ENCODE measurements at places on chromosomes 11 and 22. TPM values are rescaled to one million over a fixed set of nuclear protein-coding genes. Genes with fewer than 3 reads are reported as not detected.

MRPL17 gene
- 51.1 TPM for polyA plus RNA-seq

DNA sequence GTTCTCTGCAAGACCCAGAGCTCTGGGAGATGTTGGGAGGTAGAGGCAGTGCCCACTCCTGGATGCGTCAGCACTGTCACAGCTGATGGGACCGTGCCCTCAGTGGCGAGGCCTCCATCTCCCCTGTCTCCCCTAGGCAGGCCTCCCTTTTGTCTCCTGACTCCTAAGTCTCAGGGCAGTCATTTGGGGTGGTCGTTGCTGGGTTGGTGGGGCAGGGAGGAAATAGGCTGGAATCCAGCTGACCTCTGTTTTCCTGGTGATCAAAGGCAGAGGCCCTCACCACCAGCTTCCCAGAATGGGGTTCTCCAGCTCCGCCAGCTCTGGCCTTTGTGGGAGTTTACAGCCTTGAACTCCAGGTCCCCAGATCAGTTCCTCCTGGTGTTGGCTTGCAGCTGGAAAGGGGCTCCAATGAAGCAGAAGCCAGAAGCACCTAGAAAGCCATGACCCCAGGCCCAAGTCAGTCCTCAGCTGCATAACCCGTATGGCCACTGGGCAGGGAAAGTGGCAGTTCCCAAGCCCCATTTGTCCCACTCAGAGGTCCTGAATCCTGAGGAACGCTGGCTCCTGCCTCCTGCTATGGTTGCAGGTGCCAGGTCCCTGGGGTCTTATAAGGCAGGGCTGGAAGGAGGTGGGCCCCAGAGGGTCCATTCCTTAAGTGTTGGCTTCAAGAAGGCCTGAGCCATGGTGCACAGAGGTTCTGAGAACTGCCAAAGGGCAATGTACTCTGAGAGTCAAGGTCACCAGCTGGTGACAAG is 7.3 kb upstream of the FXYD2 start:
- peak; percentile 58 for DNase-seq

OR52D1 gene
- not detected for polyA plus RNA-seq

DNA sequence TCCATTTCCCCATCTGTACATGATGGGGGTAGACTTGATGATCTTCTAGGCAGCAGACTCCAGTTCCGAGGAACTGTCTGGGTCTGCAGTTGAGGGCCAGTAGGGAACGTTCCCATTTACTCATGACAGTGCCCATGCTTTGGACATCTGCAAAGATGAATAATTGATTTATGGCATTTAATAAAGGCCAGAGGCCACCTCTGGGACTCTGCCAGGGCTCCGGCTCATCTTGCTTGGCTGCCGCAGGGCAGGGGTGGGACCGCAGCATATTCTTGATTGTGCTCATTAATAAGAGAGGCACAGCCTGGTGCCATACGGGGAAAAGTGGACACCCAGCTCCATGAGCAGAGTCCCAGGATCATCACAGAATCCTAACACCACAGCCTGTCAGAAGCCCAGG is 28.1 kb upstream of the KLHL35 start:
- DNase-seq: no peak

AMBRA1 gene
- polyA plus RNA-seq: 9.0 TPM

- DNase-seq: no peak
Observed at GRCh38 chr11:120248551-120249278, 8.8 kb downstream of the POU2F3 start.

DDIAS gene
- 3.1 TPM for polyA plus RNA-seq

GRCh38 chr11:74195828-74196227 is 24.7 kb downstream of the PPME1 start:
- DNase-seq: no peak

NUDT8 gene
- polyA plus RNA-seq: 29.6 TPM

DNA sequence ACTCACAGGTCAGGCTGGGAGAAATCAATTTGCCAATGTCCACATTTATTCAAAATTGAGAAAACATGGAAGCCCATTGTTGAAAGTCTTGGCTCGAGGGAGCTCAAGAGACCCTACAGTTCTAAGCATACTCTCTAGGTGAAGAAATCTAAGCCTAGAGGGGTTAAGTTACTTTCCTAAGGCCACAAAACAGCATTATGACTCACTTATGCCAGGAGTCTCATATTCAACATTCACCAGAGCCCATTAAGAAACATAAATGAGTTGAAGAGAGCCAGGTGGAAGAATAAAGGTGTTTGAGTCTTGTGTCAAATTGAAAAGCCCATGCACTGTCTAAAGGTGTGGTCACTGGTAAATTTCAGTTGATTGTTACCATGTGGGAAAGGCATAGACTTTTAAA is 108.1 kb downstream of the INSC start:
- DNase-seq: no peak

- no peak for DNase-seq
Observed at GRCh38 chr11:73114110-73114834, 27.8 kb downstream of the FCHSD2 start.

GRCh38 chr11:13765886-13766285 is 97.4 kb downstream of the FAR1 start:
- DNase-seq: no peak

DNA sequence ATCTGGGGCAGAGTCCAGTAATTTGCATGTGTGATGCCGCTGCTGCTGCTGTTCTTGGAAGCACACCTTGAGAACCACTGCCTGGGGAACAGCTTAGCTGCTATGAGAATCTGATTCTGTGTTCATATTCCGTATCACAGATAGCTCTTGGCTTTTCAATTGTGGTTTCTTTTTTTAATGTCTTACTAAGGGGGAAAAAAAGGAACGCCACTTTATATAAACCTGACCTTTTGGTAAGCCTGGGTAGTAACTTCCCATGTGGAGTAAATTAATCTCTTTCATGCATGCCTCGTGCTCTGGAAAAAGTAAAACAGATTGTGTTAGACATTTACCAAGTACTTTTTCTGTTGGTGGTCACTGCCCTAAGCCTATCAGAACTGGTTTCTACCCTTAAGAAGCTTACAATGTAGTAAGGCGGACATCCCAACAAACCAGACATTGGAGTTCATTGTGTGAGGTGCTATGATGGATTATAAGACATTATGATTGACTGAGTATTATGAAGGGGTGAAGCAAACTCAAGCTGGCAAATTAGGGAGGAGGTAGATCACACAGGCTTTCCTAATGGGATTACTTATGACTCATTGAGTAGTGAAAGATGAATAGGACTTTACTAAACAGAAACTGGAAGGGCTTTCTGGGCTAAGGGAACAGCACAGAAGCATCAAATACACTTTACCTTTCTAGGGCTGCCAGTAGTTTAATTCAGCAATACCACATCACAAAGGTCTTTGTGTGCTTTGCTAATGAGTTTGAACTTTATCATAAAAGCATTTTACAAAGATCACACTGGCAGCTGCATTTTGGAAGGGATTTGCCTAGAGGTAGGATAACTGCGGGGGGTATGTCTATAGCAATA is 64.7 kb downstream of the MAML2 start:
- no peak for DNase-seq

LIMK2 gene
- polyA plus RNA-seq: 58.7 TPM

DNA sequence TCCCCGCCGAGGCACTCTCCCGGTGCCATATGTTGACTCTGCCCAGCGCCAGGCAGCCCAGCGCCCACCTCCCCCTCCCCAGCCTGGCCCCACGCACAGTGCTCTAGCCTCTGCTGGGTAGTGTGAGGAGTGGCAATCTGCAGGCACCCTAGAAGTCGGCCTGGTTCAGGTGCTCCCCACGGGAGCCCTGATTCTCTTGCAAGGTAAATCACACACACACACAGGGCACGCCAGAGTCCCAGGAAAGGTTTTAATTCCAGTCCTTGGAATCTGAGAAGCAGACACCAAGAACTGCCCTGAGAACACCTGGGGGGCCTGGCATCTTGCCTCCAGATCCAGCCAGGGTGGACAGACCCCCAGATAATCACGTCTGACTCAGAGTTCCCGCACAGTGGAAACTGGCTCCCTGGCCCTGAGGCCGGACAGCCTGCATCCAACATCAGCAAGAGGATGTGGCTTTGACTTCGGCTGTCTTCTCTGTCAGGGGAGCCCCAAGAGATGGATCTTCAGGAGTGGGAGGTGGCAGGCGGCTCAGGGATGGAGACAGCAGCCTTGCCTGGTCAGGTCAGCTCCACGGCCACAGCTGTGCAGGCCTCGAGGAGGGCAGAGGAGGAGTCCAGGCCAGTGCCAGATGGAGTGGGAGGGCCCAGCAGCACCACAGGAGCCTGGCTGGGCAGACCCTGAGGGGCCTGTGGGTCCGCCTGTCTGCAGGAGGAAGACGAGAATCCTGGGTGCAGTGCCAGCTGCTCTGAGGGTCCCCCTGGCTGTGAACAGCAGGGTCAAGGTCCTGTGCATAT is 1.1 kb upstream of the RIN1 start:
- peak; percentile 64 for DNase-seq

- DNase-seq: no peak
Observed at GRCh38 chr11:128726458-128727139, 32.7 kb downstream of the FLI1 start.

OR10D3 gene
- not detected for polyA plus RNA-seq

- DNase-seq: no peak
Observed at GRCh38 chr11:120510406-120511115, 987 bp upstream of the GRIK4 start.

DNA sequence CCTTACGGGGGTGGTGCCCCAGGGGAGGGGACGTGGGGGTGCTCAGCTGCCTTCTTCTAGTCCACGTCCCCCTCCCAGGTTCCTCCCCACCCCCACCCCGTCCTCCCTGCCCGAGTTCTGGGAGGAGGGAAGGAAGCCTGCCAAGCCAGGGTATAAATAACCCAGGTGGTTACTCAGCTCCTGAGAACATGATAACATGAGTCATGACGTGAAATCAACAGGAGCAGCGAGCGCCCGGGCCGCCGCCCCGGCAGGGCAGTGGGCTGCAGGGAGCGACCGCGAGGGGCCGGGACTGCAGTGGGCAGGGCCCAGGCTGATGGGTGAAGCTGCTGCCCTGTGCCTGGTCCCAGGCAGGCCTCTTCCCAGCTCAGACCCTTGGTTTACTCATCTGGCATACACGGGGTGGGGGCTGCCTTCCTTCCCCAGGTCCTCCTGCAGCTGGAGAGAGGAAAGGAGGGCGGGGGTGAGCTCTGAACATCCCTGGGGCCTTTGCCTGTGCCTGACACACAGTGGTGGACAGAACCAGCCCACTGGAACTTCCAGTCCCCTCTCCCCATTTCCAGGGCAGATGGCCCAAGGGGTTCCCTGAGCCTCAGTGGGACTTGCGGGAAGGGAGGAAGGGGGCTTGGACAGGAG is 8.8 kb upstream of the PDGFB start:
- no peak for DNase-seq

DNA sequence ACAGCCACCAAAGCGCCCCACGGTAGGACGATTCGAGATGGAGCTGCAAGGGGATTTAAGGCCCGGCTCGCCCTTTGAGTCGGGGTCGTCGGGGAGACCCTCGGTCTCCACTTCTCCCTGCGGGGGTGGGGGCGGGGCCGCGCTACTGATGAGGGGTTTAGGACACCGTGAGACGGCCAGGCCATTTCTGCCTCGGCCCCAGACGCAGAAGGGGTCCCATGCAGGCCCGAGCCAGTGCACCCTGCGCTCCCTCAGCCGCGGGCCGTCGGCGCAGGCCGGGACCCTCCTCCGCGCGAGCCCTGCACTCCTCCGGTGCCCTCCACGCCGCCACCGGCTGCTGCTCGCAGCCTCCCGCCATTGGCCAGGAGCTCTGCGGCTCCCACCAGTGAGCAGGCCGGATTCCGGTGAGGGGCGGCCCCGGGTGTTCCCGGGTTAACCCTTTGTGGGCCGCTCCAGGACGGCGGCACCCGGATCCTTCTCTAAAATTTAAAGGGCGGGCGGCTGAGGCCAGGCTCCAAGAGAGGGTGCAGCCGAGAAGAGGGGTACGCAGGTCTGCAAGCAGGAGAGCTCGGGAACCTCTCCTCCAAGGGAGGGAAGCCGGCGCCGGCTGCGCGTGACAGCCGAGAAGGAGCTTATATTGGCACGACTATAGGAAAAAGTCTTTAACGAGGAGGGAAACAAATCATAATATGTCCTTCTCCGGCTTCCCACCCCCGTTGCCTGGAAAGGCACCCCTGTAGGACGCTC is 18.0 kb downstream of the CREB3L1 start:
- peak; percentile 91 for DNase-seq

DDI1 gene
- not detected for polyA plus RNA-seq

DDX25 gene
- polyA plus RNA-seq: 0.60 TPM

DNA sequence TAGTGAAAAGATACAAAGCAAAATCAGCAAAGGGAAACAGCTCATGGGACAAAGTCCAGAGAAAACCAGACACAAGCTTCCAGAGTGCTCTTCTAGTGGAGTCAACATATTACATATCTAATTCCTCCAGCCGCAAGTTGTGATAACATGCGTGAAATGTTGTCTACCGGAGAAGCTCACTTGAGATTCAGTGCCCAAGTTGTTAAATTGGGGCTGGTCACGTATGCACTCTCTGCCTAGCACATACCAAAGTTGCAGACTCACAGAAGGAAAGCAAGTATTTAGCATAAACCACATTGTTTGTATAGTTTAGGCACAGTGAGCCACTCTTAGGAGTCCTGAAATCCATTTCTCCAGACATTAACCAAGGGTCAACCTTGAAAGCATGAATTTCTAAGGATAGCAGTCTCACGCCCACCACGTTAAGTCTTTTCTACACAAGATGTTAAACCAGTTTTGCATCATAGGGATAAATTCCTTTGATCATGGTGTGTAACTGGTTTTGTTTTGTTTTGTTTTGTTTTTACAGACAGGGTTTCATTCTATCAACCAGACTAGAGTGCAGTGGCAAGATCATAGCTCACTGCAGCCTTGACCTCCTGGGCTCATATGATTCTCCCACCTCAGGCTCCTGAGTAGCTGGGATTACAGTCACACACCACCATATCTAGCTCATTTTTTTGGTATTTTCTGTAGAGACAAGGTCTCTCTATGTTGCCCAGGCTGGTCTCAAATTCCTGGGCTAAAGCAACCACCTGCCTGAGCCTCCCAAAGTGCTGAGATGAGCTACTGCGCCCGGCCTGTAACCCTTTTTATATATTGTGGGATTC is 39.5 kb upstream of the EP300 start:
- no peak for DNase-seq

- DNase-seq: peak; percentile 46
Observed at GRCh38 chr22:44192098-44192815, 11.5 kb downstream of the PARVG start.

GRCh38 chr11:88849368-88849767 is 216.4 kb downstream of the GRM5 start:
- no peak for DNase-seq

IL10RA gene
- 6.7 TPM for polyA plus RNA-seq

TSSK2 gene
- not detected for polyA plus RNA-seq

DNA sequence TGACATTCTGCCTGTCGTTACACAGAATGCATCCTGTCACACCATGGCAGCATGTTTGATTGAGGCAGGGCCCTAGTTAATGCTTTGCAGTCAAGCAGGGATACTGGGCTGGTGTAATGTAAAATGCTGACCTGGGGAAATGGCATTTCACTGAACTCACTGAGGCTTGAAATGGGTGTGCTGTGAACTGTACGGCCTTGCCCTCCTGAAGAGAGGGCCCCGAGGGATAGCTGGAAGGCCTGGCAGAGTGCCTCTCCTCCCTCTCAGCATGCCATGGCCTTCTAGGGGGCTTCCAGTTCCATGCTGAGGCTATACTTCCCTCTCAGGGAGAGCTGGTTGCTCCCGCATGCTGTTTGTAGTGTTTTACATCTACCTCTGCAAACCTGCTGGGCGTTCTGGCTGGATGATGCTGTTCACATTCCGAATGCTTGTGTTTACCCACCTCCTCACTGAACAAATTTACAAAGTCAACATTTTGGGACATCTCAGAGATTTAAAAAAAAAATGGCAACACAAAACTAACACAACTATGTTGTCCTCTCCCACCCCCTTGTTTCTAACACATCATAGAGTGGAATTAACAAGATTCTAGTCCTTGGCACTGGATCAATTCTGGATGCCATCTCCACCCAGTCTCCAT is 416.7 kb upstream of the CADM1 start:
- DNase-seq: no peak

TMEM151A gene
- not detected for polyA plus RNA-seq

SLC16A8 gene
- polyA plus RNA-seq: not detected

- DNase-seq: no peak
Observed at GRCh38 chr11:79241205-79241851, 199.5 kb downstream of the TENM4 start.

All from sigmoid colon (tissue), 7 donors.